ENCODE measurements at places on chromosomes 13 and 19. TPM values are rescaled to one million over a fixed set of nuclear protein-coding genes. Genes with fewer than 3 reads are reported as not detected.

DNA sequence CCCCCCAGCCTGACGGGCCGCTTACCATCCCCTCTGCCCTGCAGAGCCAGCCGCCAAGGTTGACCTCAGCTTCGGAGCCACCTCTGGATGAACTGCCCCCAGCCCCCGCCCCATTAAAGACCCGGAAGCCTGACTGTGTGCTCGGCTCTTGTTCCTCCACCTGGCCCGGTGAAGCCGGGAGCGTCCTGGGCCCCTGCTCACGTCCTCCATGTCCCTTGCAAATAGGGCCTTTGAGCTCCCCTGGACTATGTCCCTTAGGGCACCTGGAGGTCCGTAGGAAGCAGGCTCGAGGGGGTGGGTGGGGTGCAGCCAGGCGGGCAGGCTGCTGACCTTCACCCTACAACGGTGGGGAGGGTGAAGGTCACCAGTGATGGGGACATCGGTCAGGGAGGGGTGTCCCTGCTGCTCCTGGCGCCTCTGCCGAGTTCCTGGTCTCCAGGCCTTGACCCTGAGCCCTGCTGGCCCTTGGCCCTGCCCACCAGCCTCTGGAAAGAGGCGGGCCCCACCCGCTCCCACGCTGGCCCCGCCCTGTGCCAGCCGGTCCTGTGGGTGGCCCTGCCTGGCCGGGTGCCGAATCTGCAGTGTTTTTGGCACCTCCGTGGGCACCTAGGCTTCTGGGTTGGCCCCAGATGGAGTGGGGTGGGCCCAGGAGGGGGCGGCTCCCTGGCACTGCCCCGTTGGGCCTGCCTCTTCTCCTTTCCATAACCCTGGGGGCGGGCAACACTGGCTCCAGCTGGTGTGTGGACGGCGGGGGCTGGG, 3.3 kb downstream of the ATP5F1D start:
- peak overlapping the region; percentile 69 for H3K4me3 ChIP-seq
- peaks cover 9% of the 10 kb centered on the region for H3K4me1 ChIP-seq
- H3K27ac ChIP-seq, result no peak overlapping the region
- peaks cover 2% of the 10 kb centered on the region for H3K36me3 ChIP-seq

DNA sequence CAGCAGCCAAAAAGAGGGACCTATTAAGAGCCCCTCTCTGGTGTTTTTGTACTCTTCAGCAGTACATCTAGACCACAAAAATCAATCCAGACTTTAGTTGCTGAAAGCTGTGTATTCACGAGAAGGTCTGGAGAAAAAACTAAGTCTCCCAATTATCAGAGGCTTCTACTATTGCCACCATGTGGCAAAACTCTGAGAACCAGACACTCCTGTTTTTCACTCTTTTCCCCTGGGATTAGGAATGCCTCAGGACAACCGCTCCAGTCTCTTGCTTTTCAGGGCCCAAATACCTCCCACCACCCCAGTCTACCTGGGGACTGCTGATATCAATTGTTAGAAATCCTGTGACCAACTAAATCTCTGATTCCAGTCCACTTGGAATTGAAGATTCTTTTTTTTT, 30.1 kb upstream of the OBI1 start:
- H3K27me3 ChIP-seq, result peaks cover 50% of the 10 kb centered on the region
- H3K4me1 ChIP-seq, result no peaks in the 10 kb centered on the region
- no peak for DNase-seq

ODAD3 gene
- total RNA-seq, result not detected

COLGALT1 gene
- 42.4 TPM for total RNA-seq

DNA sequence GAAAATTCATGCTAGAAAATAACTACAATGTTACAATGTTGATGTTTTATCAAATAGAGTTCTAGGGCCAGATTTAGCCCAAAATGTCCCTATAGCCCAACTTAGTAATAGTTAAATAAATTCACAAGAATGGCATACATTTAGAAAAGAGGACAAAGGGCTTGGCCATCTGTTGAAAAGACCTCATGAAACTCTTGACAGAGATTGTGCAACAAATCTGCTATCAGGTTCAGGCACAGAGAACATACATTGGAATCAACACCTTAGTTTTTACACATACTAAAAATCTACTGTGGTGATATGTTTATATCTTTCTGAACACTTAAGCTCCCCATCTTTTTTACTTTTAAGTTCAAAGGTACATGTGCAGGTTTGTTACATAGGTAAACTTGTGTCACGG, 298.3 kb upstream of the DACH1 start:
- H3K27ac ChIP-seq, result no peak overlapping the region
- H3K4me1 ChIP-seq, result no peaks in the 10 kb centered on the region
- H3K27me3 ChIP-seq, result no peaks in the 10 kb centered on the region
- H3K36me3 ChIP-seq, result no peaks in the 10 kb centered on the region

DNA sequence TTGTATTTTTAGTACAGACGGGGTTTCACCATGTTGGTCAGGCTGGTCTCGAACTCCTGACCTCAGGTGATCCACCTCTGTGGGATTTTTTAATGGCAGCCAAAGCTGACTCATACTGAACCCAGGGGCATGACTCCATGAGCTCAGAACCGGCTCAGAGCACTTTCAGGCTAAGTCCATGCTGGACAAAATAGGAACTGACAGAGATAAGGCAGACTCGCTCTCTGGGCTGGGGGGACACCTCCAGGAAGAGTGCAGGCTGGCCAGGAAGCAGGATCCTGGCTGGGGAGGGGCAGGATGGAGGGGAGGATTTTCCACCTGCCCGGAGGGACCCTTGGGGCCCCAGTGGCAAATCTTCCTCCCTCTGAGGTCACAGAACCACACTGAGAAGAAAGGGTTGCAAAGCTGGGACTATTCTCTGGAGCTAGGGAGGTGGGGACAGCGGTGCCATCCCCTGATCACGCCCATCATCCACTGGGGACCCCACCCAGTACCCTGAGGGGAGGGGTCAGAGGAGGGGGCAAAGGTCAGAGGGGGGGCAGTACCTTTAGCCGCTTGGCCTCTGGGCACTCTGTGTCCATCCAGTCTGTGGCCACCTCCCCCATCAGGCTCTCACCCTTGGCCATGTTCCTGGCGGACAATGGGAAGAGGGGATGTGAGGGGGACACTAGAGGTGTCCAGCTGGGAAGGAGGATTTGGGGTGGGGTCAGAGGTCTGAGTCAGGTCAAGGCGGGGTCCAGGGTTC, 31.1 kb downstream of the NOTCH3 start:
- H3K27ac ChIP-seq, result no peak overlapping the region
- H3K4me1 ChIP-seq, result no peaks in the 10 kb centered on the region
- H3K4me3 ChIP-seq, result no peak overlapping the region
- H3K27me3 ChIP-seq, result no peaks in the 10 kb centered on the region
- no peaks in the 10 kb centered on the region for H3K36me3 ChIP-seq

DNA sequence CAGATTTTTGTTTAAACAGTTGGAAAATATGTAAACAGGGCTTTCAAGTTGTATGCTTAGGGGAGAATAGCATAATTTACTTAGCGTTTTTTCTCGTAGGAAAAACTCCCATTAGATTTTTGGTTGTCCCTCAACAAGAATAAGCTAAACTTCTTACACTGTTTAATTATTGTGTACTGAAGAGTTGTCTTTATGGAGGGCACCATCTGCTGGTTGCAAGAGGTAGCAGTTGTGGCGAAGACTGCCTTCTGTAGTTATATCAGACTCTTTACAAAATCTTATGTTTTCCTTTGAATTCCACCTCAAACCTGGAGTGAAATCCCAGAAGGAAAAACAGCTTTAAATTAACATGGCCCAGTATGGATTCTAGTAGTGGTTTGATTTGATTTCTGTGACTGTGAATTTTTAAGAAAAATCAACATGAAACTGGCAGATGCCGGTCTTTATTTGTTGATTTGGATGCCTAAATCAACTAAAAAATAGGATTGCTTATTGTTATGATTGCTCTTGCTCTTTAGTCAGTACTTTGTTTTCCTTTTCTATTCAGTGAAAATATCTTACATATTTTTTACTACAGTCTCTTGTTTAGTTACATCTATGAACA, 53.4 kb downstream of the PDS5B start:
- H3K27ac ChIP-seq, result no peak overlapping the region
- H3K4me1 ChIP-seq, result peaks cover 28% of the 10 kb centered on the region
- no peak overlapping the region for H3K4me3 ChIP-seq
- no peaks in the 10 kb centered on the region for H3K27me3 ChIP-seq
- H3K36me3 ChIP-seq, result peaks cover 2% of the 10 kb centered on the region

DNA sequence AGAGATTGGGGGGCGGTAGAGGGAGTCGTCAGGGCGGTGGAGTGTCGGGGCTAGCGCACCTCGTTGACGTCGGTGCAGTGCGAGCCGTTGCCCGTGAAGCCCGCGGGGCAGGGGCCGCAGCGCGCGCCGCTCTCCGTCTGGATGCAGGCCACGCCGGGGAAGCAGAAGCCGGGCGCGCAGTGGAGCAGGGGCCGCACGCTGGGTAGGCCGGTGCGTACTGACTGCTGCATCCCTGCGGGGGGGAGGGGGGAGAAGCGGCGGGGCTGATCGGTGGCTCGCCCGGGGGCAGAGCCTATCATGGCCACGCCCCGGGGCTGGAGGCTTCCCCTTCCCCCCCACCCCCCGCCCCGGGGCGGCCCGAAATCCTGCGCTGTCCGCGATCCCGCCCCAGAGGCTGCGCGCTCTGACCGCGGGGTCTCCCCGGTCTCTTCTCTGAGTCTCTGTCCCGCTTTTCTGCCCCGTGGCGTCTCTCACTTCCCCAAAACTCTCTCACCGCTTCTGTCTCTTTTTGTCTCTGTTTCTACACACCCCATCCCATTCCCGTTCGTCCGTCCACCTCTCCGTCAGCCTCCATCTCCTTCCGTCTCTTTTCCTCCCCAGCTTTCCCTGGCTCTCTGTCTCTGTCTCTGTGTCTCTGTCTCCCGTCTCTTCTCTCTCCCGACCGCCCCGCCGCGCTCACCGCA, 1.1 kb downstream of the COMP start:
- H3K36me3 ChIP-seq, result peaks cover 9% of the 10 kb centered on the region
- peaks cover 27% of the 10 kb centered on the region for H3K4me1 ChIP-seq
- H3K4me3 ChIP-seq, result peak overlapping the region; percentile 95
- H3K27ac ChIP-seq, result no peak overlapping the region

- peaks cover 11% of the 10 kb centered on the region for H3K27me3 ChIP-seq
- H3K27ac ChIP-seq, result no peak overlapping the region
- H3K36me3 ChIP-seq, result no peaks in the 10 kb centered on the region
- H3K4me3 ChIP-seq, result no peak overlapping the region
- no peaks in the 10 kb centered on the region for H3K4me1 ChIP-seq
Observed at GRCh38 chr13:28459911-28460310, 35.0 kb downstream of the FLT1 start.

LGALS7B gene
- total RNA-seq, result not detected

GPR18 gene
- 10.1 TPM for total RNA-seq

NDUFA7 gene
- 24.4 TPM for total RNA-seq

DNA sequence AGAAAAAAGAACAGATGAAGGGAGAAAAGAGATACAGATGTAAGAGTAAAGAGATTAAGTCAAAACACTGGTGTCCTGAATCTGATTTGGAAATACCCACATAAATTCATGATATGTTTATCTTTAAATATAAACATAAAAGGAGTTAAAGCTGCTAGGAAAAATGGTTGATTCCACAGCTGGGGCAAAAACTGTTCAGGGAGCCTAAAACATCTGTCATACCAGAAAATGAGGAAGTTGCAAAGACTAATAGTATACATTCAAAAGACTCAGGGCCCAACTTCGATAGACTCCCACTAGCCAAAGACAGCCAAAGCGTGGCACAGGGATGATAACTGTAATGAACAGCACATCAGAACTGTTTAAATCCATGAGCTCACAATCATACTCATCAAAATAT, 62.0 kb downstream of the ABCC4 start:
- no peak for DNase-seq
- H3K4me1 ChIP-seq, result peaks cover 7% of the 10 kb centered on the region
- no peak overlapping the region for H3K27ac ChIP-seq

KLHL1 gene
- not detected for total RNA-seq
